Activated T-helper 2 cell treated with anti-CD3 and anti-CD28 coated beads, Interferon-gamma antibody, Interleukin-2, Interleukin-4, amounts not matched to agents 10 μg/mL and 5 μg/mL and 100 μg/mL, durations not matched to agents 14 hours and 24 hours and 36 hours (primary cell): ENCODE measurements at places on chromosomes 13 and 19. TPM values are rescaled to one million over a fixed set of nuclear protein-coding genes. Genes with fewer than 3 reads are reported as not detected.

The EHD2 gene
- total RNA-seq: 1.4 TPM in 2 replicates

The RFC3 gene
- total RNA-seq: 55.2 and 55.4 TPM in 2 replicates

The CLASRP gene
- total RNA-seq: 102 and 105 TPM in 2 replicates

The MYO1F gene
- total RNA-seq: 43.9 and 47.4 TPM in 2 replicates

The SYNE4 gene
- total RNA-seq: 1.9 and 2.6 TPM in 2 replicates

The SMIM44 gene
- total RNA-seq: not detected in 2 replicates

The LRG1 gene
- 0.18 and 0.37 TPM in 2 replicates for total RNA-seq

The WDR62 gene
- total RNA-seq: 22.3 and 22.5 TPM in 2 replicates

The ZNF418 gene
- 1.1 and 2.1 TPM in 2 replicates for total RNA-seq

DNA sequence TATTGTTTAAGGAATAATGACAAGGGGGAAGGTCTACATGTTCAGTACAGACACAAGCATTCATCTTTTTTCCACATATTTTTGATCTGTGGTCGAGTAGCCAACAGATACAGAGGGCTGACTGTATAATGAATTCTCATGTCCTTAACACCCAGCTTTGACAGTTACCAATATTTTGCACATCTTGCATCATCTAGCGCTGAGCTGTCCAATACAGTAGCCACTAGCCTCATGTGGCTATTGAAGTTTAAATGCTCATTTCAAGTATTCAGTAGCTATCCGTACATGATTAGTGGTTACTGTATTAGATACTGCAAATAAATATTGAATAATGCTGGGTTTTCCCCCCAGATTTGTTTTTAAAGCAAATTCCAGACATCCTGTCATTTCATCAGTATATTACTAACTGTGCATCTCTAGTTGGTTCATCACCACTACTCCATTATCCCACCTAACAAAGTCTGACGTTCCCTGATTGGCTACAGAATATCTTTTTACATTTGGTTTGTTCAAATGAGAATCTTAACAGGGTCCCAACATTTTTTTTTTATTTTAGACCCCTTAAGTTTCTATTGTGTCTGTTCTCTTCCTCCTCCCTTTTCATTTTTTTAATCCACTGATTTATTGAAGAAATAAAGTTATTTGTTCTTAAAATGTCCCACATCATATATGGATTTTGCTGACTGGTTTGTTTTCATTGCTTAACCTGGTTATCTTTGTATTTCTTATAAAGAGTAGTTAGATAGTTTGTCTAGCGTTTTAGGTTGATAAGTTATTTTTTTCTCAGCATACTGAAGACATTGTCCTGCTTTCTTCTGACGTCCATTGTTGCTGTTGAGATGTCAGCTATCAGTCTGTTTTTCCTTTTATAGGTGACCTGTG lies 8.2 kb downstream of the ZNF177 start:
- no peaks in the 10 kb centered on the region for H3K36me3 ChIP-seq
- H3K27me3 ChIP-seq: no peaks in the 10 kb centered on the region
- no peak overlapping the region for H3K27ac ChIP-seq
- H3K4me3 ChIP-seq: no peak overlapping the region

GRCh38 chr19:4516939-4517300 lies 1.4 kb downstream of the PLIN4 start:
- H3K36me3 ChIP-seq: no peaks in the 10 kb centered on the region
- H3K27ac ChIP-seq: no peak overlapping the region
- no peaks in the 10 kb centered on the region for H3K27me3 ChIP-seq
- DNase-seq: no peak
- H3K4me3 ChIP-seq: no peak overlapping the region

- peak; percentile 71 for DNase-seq
- H3K27ac ChIP-seq: peak overlapping the region; percentile 100
Measured at GRCh38 chr13:42396501-42396900, 124.5 kb downstream of the AKAP11 start.

DNA sequence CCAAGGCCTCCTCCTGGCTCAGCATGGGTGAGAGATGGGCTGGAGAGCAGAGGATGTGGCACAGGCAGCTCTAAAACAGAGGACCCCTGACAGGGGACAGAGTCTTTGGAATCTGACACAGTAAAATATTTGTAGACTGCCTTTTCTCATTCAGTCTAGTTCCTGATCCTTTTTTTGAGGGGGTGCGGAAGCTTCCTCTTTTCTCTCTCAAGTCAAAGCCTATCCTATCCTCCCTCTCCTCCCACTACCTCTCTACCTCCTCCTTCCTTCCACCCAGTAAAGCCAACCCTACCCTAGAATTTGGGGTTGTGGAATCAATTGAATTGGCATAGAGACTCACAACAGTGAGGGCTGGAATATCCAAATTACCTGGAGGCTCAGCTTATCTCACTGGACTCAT lies 82.0 kb downstream of the TEX26 start:
- H3K4me1 ChIP-seq: peaks cover 15% of the 10 kb centered on the region
- DNase-seq: no peak
- H3K27me3 ChIP-seq: peaks cover 36% of the 10 kb centered on the region
- H3K36me3 ChIP-seq: no peaks in the 10 kb centered on the region
- H3K4me3 ChIP-seq: no peak overlapping the region

GRCh38 chr19:41308450-41309179 lies 1.4 kb upstream of the CCDC97 start:
- H3K27me3 ChIP-seq: no peaks in the 10 kb centered on the region
- peak; percentile 84 for DNase-seq
- peaks cover 72% of the 10 kb centered on the region for H3K36me3 ChIP-seq
- peaks cover 67% of the 10 kb centered on the region for H3K4me1 ChIP-seq
- H3K27ac ChIP-seq: peak overlapping the region; percentile 96
- H3K4me3 ChIP-seq: peak overlapping the region; percentile 97

DNA sequence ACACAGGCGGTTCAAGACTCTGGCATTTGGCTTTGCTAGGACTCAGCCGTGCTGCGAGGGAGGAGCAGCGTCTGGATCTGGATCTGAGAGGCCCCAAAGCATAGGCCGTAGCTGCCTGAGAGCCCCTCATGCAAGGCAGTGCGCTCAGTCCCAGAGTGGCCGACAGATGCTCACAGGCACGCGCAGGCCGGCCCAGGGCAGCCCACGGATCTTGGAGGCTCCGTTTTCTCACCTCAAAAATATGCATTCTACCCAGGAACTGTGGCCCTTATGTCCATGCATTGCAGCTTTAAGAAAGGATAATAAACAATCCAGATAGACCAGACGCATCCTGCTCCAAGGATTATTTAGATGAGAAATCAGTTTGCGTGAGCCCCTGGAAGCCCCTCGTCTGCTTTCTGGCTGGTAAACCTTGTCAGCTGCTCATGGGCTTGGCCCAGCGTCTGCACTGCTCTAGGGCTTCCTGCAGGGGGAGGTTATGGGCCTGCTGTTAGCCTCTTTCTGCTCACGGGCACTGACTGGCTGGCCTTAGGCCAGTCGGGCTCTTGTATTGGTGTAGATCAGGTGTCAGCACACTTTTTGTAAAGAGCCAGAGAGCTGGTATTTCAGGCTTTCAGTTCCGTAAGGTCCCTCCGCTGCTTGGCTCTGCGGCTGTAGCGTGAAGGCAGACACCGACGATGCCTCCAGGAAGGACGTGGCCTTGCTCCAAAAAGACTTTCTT lies 24.2 kb downstream of the TEX29 start:
- no peak overlapping the region for H3K27ac ChIP-seq
- H3K36me3 ChIP-seq: no peaks in the 10 kb centered on the region
- H3K27me3 ChIP-seq: no peaks in the 10 kb centered on the region
- no peaks in the 10 kb centered on the region for H3K4me1 ChIP-seq
- no peak for DNase-seq
- H3K4me3 ChIP-seq: no peak overlapping the region

DNA sequence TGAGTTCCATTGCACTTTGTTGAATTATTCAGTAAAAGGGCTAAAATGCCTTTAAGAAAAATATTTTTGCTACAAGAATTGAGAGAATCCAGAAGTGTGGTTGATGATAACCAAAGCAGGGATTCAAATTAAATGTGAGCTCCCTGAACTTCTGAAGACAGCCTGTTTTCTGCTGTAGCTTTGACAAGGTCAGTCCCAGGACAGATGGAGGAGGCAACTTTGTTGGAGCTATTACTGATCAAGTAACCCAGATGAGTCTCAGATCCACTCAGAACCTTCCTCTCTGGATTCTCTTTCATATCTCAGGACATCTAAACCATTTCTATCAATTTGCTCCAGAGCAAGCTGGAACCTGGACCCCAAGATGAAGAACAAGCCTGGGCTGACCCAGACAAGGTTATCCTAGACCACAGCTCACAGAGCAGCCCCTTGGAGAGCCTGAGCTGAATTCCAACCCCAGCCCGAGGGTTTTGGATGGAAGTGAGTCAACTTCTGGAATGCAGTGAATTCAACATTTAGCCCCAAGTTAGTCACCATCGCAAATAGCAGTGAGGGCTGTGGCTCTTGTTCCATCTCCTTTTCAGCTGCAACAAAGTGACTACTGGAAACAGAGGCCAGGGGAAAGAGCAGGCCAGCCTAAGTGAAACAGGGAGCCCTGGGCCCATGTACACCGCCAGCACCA lies 137.8 kb upstream of the TSC22D1 start:
- H3K4me1 ChIP-seq: peaks cover 8% of the 10 kb centered on the region
- no peak overlapping the region for H3K4me3 ChIP-seq
- H3K27ac ChIP-seq: no peak overlapping the region
- DNase-seq: no peak
- H3K36me3 ChIP-seq: no peaks in the 10 kb centered on the region
- peaks cover 10% of the 10 kb centered on the region for H3K27me3 ChIP-seq

- H3K27me3 ChIP-seq: peaks cover 73% of the 10 kb centered on the region
- H3K4me3 ChIP-seq: no peak overlapping the region
- H3K36me3 ChIP-seq: no peaks in the 10 kb centered on the region
Measured at GRCh38 chr13:110422913-110423688, 116.0 kb downstream of the COL4A2 start.

GRCh38 chr19:10764340-10764894 lies 46.5 kb downstream of the DNM2 start:
- peak overlapping the region; percentile 60 for H3K27ac ChIP-seq
- peaks cover 48% of the 10 kb centered on the region for H3K4me1 ChIP-seq
- H3K27me3 ChIP-seq: no peaks in the 10 kb centered on the region
- no peak overlapping the region for H3K4me3 ChIP-seq

GRCh38 chr19:11252665-11253355 lies 9.5 kb downstream of the DOCK6 start:
- peaks cover 2% of the 10 kb centered on the region for H3K27me3 ChIP-seq
- DNase-seq: no peak
- H3K4me3 ChIP-seq: no peak overlapping the region
- no peaks in the 10 kb centered on the region for H3K36me3 ChIP-seq
- H3K27ac ChIP-seq: no peak overlapping the region
- H3K4me1 ChIP-seq: no peaks in the 10 kb centered on the region

DNA sequence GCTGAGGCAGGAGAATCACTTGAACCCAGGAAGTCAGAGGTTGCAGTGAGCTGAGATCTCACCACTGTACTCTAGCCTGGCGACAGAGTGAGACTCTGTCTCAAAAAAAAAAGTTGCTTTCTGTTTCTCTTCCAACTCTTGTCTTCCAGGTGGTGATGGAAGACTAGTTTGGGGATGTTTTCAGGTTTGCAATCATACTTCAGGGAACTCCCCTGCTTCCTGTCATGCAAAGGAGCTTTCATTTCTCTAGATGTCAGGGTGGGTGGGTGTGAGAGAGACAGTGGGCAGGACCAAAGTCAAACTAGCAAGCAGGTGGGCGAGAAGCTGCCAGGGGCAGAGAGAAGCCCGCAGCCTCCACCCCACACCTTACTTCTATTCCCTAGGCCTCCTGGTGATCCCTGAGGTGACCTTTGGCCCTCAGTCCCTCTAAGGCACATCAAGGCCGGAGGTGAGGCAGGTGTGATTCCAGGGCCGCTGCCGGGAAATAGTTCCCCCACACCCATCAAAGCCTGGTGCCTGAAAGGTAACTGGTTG lies 25.7 kb downstream of the CCNE1 start:
- H3K27ac ChIP-seq: peak overlapping the region; percentile 97
- peak; percentile 43 for DNase-seq
- H3K27me3 ChIP-seq: no peaks in the 10 kb centered on the region

GRCh38 chr13:87295636-87296035 lies 375.5 kb upstream of the SLITRK5 start:
- DNase-seq: no peak
- no peaks in the 10 kb centered on the region for H3K4me1 ChIP-seq
- no peaks in the 10 kb centered on the region for H3K27me3 ChIP-seq
- no peaks in the 10 kb centered on the region for H3K36me3 ChIP-seq
- H3K4me3 ChIP-seq: no peak overlapping the region

DNA sequence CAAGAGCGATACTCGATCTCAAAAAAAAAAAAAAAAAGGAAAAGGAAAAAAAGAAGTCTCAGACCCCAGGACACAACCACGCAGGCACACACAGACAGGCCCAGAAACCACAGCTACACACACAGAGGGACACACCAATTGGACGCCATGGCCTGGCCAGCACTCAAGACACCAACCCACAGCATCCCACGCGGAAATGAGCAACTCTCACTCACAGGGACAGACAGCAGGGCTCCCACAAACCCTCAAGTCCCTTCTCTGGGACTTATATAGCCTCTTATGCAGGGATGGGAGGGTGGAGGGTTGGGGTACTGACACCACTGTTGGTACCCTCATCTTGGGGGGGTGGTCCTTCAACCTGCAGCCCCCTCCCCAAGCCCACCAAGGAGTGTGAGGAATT lies 5.9 kb downstream of the NOTCH3 start:
- H3K27me3 ChIP-seq: peaks cover 39% of the 10 kb centered on the region
- DNase-seq: no peak
- no peak overlapping the region for H3K27ac ChIP-seq
- H3K36me3 ChIP-seq: no peaks in the 10 kb centered on the region
- H3K4me1 ChIP-seq: peaks cover 5% of the 10 kb centered on the region

- H3K36me3 ChIP-seq: peaks cover 10% of the 10 kb centered on the region
- H3K27ac ChIP-seq: no peak overlapping the region
- DNase-seq: no peak
- no peak overlapping the region for H3K4me3 ChIP-seq
- H3K27me3 ChIP-seq: no peaks in the 10 kb centered on the region
- peaks cover 5% of the 10 kb centered on the region for H3K4me1 ChIP-seq
Measured at GRCh38 chr19:35623327-35624010, 5.4 kb upstream of the RBM42 start.

GRCh38 chr13:111040830-111041229 lies 74.3 kb upstream of the ARHGEF7 start:
- peaks cover 25% of the 10 kb centered on the region for H3K27me3 ChIP-seq
- H3K4me1 ChIP-seq: no peaks in the 10 kb centered on the region
- no peak overlapping the region for H3K4me3 ChIP-seq

- no peaks in the 10 kb centered on the region for H3K4me1 ChIP-seq
- no peak for DNase-seq
- no peaks in the 10 kb centered on the region for H3K27me3 ChIP-seq
- no peaks in the 10 kb centered on the region for H3K36me3 ChIP-seq
Measured at GRCh38 chr13:54687173-54687572, 1658.6 kb downstream of the OLFM4 start.

DNA sequence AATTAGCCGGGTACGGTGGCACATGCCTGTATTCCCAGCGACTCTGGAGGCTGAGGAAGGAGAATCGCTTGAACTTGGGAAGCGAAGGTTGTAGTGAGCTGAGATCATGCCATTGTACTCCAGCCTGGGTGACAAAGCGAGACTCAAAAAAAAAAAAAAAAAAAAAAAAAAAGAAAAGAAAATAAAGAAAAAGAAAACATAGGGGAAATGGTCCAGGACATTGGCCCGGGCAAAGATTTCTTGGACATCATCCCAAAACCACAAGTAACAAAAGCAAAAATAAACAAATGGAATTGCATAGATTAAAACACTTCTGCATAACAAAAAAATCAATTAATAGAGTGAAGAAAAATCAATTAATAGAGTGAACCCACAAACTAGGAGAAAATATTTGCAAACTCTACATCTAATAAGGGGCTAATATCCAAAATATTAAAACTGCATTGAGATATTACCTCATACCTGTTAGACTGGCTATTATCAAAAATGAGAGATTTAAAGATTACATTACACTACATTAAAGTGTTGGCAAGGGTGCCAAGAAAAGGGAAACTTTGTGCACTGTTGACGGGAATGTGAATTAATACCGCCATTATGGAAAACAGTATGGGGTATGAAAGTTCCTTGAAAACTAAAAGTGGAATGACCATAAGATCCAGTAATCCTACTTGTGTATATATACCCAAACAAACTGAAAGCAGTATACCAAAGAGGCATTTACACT lies 18.5 kb upstream of the ABCC4 start:
- no peak overlapping the region for H3K4me3 ChIP-seq
- no peak overlapping the region for H3K27ac ChIP-seq
- H3K36me3 ChIP-seq: no peaks in the 10 kb centered on the region
- H3K4me1 ChIP-seq: no peaks in the 10 kb centered on the region
- no peaks in the 10 kb centered on the region for H3K27me3 ChIP-seq
